Bone marrow (tissue), 2 donors: ENCODE measurements at places on chromosomes 16 and 17.

DNA sequence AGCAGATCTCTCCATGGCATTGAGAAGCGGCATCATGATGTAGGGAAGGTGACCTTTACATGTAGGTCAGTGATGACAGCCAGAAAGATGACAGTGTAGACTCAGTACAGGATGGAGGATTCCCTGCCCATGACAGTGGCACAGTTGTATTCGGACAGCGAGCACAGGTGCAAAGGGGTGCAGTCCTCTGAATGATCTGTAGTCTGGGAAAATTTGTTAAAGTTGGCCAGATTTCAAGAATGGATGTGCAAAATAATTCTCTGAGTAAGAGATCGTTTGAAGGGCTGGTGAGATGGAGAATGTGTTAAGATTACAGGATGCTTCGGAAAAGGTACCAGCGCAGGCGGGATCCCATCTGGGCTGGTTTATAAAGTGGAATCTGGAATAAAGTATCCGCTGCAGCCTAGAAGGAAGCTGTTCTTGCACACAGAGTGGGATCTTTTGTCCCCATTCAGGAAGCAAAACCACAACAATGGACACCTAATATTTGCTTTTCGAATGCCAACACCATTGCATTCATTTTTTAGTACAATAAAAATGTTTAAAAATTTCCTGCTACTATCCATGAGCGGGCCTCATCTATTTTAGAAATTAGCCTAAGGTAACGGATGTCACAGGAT is 101.2 kb downstream of the RPTOR start:
- no peak for DNase-seq

DNA sequence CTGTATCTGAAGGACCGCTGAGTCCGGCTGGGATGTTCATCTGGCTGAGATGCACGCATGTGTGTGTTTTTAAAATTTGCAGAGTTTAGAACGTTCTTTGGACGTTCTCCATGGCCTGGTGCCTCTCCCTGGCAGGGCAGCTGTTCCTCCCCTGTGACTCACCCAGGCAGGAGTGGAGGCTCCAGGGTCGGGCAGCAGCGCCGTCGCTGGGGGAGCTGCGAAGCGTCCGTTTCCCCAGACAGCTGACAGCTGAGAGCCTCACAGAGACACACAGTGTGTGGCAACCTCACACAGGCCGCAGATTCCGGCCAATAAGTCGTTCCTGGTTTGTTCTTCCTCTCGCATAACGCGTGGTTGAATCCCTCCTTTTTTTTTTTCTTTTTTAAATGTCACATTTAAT is 80.6 kb downstream of the OR1D5 start:
- DNase-seq: no peak

GRCh38 chr17:31339906-31340661 is 18.7 kb upstream of the EVI2A start:
- DNase-seq: no peak

- no peak for DNase-seq
These were observed 5.0 kb upstream of the PRSS54 start for GRCh38 chr16:58299757-58300349.

DNA sequence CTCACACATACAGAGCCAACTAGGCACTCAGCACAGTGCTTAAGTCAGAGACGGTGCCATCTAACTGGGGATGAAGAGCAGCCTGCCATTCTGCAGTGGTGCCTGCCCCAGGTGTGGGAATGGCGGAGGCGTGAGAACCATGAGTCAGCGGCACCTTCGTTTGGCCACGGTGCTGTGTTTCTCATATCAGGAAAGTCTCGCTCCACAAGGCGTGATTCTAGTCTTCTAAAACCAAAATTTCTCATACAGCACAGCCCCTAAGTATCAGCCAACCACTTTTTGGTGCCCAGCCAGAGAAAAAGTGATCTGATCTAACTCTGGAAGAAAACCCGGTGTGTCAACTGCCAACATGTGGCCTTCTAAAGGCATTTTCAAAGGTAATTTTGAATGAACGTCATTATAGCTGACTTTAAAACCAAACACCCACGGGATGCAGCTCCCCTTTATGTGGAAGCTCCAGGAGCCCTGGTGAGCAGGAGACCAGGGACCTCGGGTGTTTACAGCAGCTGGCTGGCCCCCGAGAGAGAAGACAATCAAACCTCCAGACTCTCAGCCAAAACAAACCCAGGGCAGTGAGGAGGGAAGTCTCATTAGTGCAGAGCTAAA is 54.6 kb downstream of the ABCC12 start:
- DNase-seq: no peak

- DNase-seq: no peak
These were observed 15.9 kb downstream of the NARF start for GRCh38 chr17:82474223-82475010.

GRCh38 chr17:70945386-70945785 is 776.1 kb downstream of the KCNJ2 start:
- no peak for DNase-seq

DNA sequence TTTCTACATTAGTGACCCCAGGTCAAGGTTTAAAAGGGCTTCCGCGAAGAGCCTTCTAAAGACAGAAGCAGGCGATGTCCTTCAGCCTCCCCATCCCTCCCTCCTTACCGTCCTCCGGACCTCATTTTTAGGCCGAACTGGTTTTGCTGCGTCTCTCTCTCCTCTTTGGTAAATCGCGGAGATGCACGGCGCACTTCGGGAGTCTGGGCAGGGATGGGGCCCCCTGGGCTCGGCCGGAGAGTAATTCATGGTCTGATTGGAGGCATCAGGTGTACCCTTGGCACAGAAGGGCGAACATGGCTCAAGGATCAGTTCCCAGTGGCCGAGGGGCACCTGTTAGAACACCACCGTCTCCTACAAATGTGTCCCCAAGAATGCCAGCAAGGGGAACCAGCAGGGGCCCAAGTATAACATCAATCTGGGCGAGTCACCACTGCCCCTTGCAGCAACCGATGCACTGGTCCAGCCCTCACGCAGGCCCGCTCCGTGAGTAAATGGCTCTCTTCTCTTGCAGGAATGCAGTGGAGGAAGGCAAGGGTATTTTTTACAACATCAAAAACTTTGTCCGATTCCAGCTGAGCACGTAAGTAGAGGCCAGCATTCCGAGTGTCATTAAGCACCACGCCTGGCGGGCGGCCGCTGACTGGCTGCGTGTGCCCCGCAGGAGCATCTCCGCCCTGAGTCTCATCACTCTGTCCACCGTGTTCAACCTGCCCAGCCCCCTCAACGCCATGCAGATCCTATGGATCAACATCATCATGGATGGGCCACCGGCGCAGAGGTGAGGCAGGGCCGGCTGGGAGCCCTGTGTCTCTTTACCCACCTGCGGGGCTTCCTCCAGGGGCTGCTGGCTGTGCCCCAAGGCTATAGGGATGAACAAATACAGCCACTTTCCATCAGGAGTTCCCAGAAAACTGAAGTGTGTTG is 45.6 kb downstream of the MEAK7 start:
- DNase-seq: no peak

DNA sequence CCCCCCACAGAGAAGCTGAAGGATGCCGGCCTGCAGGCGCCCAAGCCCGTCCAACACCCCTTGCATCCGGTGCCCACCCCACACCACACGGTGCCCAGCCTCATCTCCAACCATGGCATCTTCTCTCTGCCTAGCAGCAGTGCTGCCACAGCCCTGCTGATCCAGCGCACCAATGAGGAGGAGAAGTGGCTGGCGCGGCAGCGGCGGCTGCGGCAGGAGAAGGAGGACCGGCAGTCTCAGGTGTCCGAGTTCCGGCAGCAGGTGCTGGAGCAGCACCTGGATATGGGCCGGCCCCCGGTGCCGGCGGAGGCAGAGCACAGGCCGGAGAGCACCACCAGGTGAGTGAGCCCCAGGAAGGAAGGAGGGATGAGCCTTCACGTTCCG is 31.5 kb downstream of the GINS2 start:
- no peak for DNase-seq

DNA sequence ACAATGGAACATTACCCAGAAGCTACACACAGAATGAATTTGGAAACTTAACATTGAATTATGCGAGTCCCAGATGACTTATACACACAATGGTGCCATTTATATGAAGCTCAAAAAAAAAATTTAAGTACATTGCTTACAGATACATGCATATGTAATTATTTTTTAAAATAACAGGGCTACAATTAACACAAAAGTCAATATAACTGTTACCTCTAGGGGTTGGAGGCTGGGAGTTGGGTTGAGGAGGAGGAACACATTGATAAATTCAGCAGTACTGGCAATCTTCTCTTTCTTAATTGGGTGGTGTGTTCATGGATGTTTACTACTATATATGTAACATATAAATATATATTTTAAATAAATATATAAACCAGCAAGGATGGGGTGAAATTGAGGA is 1.1 kb downstream of the ZNF23 start:
- no peak for DNase-seq

DNA sequence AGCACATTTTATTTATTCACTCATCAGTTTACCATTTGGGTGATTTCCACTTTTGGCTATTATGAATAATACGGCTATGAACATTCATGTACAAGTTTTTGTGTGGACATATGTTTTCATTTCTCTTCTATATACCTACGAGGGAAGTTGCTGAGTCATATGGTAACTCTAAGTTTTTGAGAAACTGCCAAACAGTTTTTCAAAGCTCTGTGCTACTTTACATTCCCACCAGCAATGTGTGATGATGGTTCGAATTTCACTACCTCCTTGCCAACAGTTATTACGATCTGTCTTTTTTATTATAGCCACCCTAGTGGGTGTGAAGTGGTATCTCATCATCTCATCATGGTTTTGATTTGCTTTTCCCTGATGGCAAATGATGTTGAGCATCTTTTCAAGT is 63.7 kb upstream of the MRTFB start:
- no peak for DNase-seq

DNA sequence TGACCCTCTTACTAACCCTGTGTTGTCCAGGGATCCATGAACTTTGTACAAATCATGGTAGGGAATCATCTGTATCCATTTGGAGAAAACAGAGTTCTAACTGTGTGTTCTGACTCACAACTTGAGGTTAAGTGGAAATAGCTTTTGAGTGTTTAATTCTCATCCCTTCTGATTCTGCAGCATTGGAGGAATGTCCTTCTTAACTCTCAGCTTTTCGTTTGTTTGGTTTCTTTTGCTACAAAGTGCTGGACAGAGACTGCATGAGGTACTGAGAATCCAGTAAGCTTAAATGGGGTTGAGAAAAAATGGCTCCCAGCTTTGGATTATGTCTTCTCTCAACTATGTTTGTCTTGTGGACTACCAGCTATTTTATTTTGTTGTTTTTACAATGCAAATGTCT is 352.1 kb upstream of the KIF2B start:
- no peak for DNase-seq

- DNase-seq: no peak
These were observed 104.3 kb downstream of the BCAS3 start for GRCh38 chr17:60781880-60782412.
